ACHN (cell line): ENCODE measurements at places on chromosomes 3 and 15.

DNA sequence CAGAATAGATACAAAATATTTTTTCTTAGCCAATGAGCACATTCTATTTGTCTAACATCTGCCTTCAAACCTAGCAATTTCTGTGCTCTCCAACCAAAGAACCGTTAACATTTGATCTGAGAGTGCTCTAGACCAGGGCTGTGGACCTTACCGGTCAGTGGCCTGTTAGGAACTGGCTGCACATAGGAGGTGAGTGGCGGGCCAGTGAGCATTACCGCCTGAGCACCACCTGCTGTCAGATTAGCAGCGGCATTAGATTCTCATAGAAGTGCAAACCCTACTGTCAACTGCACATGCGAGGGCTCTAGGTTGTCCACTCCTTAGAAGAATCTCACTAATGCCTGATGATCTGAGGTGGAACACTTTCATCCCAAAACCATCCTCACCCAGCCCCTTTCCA lies 131.7 kb downstream of the CADM2 start:
- DNase-seq: no peak

GRCh38 chr15:96087180-96087884 lies 243.2 kb upstream of the NR2F2 start:
- no peak for DNase-seq

GRCh38 chr15:63454503-63455211 lies 49.7 kb upstream of the USP3 start:
- DNase-seq: no peak

DNA sequence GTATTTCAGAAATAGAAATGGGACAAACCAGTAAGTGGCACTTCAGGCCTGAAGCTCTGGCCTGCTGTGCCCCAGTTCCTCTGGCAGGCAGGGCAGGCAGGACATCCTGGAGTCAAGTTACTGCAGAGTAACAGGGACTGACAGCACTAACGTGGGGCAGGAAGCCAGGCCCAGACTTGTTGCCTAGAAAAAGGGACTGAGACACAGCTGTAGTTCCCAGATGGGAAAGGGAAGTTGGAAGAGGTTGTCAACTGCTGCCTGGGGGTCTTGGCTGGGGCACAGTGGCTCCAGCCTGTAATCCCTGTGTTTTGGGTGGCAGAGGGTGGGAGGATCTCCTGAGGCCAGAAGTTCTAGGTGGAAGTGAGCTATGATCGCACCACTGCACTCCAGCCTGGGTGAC lies 171.9 kb downstream of the FMN1 start:
- no peak for DNase-seq

GRCh38 chr3:110711130-110711832 lies 360.3 kb upstream of the NECTIN3 start:
- no peak for DNase-seq
